Stimulated activated naive CD4-positive, alpha-beta T cell (primary cell): ENCODE measurements at places on chromosomes 11 and 22.

DNA sequence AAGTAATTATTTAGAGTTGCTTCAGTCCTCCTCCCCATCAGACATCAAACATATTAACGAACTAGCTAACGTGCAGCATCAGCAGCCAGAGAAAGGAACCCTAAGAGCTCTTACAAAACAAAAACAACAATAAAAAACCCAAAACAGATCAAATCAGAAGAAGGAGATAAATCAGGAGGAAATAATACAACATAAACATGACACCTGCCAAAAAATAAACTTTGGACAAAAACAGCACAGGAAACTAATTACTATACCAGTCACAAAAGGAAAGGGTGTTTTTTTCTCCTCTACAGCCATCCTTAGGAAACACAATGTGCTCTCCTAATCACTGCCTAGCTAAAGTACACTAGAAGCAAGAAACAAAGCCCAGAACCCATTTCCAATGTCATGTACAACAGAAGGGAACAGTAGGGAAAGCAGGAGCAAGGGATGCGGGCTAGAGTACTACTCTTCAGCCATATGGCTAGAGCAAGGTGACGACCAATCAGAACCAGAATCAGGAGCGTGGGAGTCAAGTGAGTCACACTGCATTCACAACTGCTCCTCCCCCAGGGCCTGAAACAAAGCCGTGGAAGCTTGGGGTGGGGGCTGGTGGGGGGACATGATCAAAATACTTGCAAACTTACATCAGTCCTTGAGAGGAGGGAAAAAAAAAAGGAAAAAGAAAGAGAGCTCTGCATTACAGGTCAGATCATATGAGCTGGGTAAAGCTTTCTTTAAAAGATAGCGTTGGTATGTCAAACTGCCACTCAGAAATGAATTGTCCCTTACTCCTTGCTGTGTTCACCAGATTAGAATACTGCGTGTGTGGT is 60.4 kb downstream of the LARGE2 start:
- no peak for DNase-seq

DNA sequence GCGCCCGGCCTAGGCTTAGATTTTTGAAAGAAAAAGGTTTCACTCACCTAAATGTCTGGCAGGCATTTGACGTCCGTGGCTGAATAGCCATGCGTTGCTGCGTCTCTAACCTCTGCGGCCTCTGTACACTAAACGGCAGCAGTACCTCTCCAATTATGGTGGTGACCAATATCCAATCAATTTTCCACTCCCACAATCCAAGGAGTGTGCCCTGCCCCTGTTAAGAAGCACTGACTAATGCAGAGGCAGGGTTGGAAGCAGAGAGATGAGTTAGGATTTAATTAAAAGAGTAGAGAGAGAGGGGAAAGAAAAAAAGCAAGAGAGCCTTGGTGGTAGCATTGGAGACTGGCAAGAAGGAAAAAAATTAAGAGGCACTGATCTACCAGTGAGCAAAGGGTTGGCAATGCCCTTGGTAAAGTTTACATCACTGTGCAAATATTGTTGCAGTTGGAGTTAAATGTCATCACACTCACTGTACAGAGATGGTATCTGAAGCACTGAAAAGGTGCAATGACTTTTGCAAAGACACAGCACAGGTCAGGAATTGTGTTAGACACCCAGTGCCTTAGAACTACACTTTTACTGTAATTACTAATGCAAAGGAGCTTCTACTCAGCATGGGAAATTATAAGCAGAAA is 526.7 kb downstream of the NTM start:
- no peak for DNase-seq

DNA sequence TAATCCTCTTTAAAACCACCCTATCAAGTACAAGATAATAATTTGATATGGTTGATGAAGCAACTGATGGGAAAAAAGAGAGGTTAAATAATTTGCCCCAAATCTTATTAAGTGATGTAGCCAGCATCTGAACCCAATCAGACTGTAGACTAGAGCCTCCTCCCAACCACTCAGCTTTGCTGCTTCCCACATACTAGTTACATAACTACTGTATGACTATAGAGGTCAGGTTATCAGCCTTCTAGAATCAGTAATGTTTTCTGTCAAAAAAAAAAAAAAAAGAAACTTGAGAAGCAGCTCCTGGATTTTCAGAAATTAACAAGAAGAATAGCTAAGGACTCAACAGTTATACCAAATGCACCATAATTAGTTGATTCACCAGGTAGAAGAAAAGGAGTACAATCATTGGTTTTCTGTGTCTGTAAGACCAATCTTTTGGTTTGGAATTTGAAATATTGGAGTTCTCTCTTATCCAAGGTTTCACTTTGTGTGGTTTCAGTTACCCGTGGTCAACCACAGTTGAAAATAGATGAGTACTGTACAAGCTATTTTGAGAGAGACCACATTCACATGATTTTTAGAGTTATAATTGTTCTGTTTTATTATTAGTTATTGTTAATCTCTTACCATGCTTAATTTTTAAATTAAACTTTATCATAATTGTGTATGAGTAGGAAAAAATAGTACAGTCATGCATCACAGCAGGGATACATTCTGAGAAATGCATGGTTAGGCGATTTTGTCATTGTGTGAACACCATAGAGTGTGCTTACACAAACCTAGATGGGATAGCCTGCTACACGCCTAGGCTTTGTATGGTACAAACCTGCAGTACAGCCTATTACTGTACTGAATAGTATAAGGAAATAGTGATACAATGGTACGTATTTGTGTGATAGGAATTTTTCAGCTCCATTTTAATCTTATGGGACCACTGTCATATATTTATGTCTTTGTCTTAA is 72.2 kb downstream of the PDHX start:
- DNase-seq, result no peak

DNA sequence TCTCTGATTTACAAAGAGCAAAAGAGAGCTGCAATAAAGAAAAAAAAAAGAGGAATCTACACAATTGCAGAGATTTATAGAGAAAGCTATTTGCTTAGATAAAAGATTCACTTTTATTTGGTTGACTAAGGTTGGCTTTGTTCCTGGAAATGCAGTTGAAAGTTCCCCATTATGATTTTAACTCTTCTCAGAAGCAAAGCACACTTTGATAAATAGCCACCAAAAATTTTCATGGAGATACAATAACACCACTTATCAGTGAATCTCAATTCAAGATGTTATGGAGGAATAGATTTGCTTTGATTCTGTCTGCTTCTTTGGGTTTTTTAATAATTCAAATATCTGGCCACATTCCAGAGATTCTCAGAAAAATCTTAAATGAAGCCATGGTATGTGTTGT is 88.5 kb upstream of the ANO3 start:
- DNase-seq, result no peak

DNA sequence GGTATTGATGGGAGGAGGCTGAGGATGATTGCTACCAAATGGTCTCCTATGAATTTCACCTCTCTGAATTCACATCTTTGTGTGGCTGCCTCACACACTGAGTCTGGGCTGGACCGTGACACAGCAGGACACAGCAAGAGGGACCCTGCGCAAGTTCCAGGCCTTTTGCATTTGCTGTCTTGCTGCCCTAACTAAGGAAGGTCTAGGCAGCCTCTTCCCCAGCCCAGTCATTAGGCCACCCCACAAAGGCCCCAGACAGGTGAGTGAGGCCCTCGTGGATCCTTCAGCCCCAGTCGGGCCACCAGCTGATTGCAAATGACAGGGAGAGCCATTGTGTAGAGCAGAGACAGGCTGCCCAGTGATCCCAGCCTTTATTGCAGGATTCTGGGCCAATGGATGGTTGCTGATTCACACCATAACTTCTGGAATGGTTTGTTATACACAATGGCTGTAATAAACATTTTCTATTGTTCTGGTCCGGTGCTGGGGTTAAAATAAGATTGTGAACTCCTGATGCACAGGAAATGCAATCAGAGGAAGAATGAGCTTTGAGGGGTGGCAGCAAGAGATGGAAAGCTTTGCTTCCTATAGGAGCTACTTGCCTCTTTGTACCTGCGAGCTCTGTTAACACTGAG is 28.5 kb upstream of the CSNK2A3 start:
- DNase-seq, result no peak

DNA sequence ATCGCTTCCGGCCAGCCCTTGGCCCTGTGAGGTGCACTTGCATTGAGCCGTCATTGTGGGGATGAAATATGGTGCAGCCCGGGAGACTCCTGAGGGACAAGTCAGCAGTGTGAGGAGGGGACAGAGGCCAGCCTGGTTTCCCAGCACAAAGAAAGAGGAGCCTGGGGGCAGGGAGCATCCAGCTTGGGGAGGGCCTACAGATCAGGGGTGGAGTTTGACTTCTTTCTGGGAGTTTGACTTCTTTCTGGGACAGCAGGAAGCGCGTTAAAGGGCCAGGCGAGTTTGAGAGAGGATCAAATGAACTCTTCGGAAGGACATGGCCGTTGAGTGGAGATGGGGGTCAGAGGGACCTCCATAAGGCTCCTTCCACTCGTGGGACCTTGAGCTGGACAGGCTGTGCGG is 91.9 kb downstream of the LRRC32 start:
- DNase-seq, result no peak

GRCh38 chr11:122077459-122077858 is 38.6 kb downstream of the BLID start:
- no peak for DNase-seq

- DNase-seq, result no peak
Measured at GRCh38 chr11:19392847-19393518, 152.2 kb upstream of the E2F8 start.

GRCh38 chr11:71244116-71244810 is 8.1 kb downstream of the SHANK2 start:
- DNase-seq, result no peak
